ENCODE measurements at places on chromosomes 7 and 10.

DNA sequence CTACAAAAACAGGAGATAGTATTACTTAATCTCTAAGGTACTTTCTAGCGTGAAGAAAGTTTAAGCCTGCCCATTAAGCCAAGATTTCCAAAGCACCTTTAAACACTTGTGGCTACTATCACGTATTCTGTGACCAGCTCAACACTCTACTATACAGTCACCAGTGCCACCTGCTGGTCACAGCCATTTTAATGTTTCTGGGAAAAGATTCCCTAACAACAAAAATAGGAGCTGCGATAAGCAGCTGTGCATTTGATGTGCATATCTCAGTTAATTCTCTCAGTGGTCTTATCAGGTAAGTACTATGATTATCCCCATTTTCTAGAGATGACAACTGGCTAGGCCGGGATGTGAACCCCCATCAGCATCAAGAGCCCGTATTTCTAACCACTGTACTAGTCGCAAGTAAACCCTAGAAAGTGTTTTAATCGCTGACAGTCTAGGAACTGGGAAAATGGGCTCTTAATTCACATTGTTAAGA, 860 bp downstream of the SEC31B start:
- DNase-seq = no peak

- no peak for DNase-seq
Observed at GRCh38 chr10:70476249-70477035, 2.1 kb upstream of the PALD1 start.

DNA sequence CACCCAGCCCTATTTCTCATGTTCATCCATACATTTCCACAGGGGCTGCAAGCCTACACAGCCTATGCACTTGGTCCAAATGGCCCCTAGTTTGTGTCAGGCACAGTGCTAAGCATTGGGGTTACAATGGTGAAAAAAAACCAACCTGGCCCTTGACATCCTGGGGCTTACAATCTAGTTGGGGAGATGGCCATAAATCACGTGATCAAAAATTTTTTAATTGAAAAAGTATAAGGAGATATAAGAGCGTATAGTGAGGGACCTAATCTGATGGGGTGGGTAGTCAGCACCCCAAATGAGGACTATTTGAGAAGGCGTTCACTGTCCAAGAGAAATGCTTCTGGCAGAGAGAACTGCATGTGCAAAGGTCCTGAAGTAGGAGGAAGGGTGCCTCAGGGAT, 5.6 kb upstream of the MTPAP start:
- DNase-seq = no peak

- no peak for DNase-seq
Observed at GRCh38 chr10:7611909-7612308, 54.9 kb downstream of the ITIH5 start.
